ENCODE measurements at places on chromosomes 13 and 19.
A peak's percentile ranks its signal among the peaks of the same experiment; 100 is the strongest.

- peak; percentile 33 for DNase-seq
These were observed 88.0 kb downstream of the PCCA start for GRCh38 chr13:100176801-100177400.

DNA sequence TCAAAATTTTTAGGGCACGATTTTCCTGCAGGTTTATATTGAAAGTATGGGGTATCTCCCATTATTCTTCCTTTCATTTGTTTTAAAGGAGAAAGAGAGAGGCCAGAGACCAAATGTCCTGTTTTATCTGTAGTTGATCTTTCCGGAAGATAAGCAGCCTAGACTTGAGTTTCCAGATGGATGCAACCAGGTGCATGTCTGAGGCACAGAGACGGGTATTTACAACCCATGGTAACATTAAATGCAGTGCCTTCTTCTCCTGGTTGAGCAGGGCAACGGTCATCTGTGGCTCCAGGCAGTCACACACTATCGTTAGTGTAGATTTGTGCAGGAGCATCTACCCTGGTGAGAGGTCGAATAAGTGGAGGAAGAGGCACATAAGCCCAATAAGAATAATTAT is 1507.1 kb downstream of the UQCRFS1 start:
- no peak for DNase-seq

GRCh38 chr19:35702223-35703012 is 1.9 kb upstream of the ZBTB32 start:
- peak; percentile 91 for DNase-seq

GRCh38 chr13:105597573-105597972 is 937.9 kb downstream of the EFNB2 start:
- no peak for DNase-seq

- no peak for DNase-seq
These were observed 11.8 kb downstream of the MAST3 start for GRCh38 chr19:18109341-18109732.

DNA sequence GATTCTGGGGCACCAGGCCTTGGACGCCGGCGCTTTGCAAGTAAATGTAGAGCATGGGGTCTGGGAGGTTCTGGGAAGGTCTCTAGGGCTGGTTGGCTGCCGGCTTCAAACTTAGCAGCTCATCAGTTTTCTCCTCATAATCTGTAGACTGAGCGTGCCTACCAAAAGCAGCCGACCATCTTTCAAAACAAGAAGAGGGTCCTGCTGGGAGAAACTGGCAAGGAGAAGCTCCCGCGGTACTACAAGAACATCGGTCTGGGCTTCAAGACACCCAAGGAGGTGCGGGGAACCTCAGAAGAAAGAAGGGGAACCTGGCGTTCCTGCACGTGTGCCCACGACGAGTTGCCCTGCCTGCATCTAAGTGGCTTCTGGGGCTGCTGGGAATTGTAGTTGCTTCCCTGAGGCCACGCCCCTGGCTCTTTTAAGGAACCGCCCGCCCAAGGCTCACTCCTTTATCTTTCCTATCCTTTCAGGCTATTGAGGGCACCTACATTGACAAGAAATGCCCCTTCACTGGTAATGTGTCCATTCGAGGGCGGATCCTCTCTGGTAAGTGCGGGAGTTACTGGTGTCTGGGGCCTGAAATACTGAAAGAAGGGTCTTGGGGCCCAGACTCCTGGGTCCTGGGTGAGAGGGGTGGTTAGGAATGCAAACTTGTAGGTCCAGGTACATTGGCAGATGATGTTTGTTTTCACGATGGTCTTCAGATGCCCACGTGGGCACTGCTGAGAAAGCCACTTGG is 984 bp downstream of the RPS11 start:
- no peak for DNase-seq

- DNase-seq, result no peak
These were observed 600 bp upstream of the HMGB1 start for GRCh38 chr13:30466358-30466714.

- no peak for DNase-seq
These were observed 501.5 kb downstream of the DCT start for GRCh38 chr13:93977986-93978385.

- DNase-seq, result no peak
These were observed 57.2 kb downstream of the SPATA13 start for GRCh38 chr13:24217601-24218281.

- peak; percentile 81 for DNase-seq
These were observed 53.0 kb downstream of the SACS start for GRCh38 chr13:23380534-23380933.

DNA sequence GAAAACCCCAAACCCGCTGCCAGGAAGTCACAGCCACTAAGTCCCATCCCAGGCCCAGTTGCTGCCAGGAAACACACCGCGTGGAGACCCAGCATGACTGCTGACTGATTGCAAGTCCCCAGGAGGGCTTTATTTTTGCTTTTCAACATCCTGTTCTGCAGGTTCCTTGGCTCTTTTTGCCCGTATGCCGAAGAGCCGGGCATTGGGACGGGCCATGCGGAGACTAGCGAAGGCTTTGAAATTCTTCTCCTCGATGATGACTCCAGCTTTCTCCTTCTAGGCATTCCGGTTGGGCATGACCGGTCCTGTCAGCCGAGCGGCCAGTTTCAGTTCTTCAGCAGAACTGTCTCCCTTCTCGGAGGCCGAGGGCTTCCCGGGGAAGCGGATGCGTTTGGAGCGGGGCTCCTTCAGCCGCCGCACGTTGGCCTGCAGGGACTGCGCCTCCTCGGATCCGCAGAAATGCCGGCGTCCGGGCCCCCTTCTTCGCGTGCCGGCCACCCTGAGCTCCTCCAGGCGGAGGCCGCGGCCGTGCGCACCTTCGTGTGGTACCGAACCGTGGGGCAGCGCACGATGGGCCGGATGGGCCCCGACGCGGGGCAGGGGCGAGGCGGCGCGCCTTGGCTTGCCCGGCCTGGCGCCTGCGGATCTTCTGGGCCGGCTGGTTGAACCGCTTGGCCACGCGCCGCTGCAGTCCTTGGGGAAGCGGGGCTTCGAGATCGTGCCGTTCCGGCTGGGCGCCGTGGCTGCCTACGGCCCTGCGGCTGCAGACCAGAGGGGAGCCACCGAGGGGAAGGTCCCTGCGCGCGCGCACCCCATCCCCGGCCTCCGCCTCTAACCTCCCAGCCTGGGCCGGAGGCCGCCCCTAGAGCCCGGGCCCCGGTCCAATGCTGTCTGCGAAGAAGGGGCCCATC is 15.2 kb downstream of the ZSCAN5C start:
- no peak for DNase-seq

GRCh38 chr19:51375504-51376221 is 3.2 kb upstream of the NKG7 start:
- no peak for DNase-seq

DNA sequence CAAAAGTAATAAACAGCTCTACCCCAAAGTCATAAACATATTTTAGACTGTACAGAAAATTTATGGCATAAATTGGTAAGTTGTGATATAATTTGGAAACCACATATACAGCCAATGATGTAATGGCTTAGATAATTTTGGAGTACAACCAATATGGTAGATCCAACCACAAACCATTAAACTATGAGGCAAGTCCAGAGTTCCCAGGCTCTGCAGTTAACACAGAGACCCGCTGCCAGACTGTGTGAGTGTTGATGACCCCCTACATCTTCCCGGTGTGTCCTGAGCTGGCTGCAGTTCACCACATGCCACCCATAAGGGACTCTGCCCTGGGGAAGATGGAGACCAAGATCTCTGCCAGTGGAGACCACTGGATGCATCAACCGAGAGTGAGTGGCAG is 9.9 kb upstream of the SERPINE3 start:
- no peak for DNase-seq

GRCh38 chr13:46641274-46642081 is 88.5 kb downstream of the LRCH1 start:
- no peak for DNase-seq

DNA sequence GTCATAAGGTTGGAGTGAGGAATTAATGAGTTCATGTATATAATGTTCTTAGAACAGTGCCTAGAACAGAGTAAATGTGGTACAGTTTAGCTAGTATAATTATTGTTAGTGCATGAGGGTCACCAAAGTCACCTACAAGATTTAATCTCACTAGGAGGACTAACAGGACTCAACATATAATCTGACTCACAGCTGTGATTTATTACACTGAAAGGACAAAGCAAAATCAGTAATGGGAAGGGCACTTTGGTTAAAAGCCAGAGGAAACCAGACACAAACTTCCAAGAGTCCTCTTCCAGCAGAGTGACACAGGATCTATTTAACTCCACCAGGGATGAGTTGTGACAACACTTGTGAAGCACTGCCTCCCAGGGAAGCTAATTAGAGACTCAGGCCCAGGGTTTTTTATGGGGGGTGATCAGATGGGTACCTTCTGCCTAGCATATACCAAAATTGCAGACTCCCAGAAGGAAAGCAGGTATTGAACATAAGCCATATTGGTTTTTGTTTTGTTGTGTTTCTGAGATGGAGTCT is 341.2 kb upstream of the DACH1 start:
- no peak for DNase-seq

GRCh38 chr13:42707586-42707985 is 73.8 kb upstream of the FAM216B start:
- no peak for DNase-seq

DNA sequence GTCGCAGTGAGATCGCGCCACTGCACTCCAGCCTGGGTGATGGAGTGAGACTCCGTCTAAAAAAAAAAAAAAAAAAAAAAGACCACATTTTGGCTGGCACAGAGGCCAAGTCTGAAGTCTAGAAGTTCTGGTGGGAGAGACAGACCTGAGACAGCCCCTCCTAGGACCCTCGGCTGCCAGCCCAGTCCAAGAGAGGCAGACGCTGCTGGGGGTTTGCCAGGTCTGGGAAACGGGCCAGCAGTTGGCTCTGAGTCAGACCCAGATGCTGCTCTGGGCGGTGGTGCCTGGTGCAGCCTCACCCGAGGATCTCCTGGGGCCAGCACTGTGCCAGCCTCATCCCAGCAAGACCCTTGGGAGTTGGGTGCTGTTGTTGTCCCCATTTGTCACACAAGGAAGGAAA is 5.8 kb downstream of the FCHO1 start:
- no peak for DNase-seq

GRCh38 chr19:42251572-42252358 is 3.2 kb downstream of the ERF start:
- DNase-seq, result no peak

GRCh38 chr13:99429670-99430069 is 71.6 kb upstream of the TM9SF2 start:
- DNase-seq, result no peak

DNA sequence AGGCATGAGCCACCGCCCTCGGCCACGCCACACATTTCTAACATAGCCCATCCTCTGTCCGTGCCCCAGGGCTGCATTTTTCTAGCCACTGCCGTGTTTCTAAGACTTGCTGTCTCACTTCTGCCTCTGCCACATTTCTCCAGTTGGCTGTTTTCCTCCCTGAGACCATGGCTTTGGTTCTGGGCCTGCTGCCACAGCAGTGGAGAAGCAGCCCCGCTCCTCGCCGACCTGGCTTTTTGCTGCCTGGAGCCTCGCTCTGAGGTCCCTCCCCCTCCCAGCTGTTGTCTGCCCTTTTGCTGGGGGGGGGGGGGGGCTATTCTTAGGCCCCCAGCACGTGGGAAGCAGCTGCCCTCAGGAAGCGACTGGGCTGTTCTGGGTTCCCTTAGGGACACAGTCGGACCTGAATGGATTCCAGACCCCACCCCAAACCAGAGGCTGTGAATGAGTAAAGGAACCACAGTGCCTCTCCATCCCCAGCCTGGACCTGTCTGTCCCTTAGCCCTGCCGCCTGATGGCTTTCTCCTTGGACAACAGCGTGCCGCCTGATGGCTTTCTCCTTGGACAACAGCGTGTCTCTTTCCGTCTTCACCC is 3.3 kb downstream of the GYS1 start:
- DNase-seq, result no peak

DNA sequence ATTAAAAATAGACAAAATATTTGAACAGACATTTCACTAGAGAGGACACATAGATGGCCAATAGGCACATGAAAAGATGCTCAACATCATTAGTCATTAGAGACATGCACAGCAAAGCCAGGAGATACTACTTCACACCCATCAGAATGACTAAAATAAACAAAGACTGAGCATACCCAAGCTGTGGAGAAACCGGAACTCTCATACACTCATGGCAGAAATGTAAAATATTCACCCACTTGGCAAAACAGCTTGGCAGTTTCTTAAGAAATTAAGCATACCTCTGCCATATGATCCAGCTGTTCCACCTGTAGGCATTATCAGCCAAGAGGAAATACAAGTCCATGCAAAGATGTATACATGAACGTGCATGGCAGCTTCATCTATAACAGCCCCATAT is 213.4 kb downstream of the TSHZ3 start:
- no peak for DNase-seq

GRCh38 chr19:46714444-46715106 is 2.3 kb downstream of the PRKD2 start:
- no peak for DNase-seq

- no peak for DNase-seq
These were observed 201.9 kb upstream of the SOX1 start for GRCh38 chr13:111865046-111865445.

DNA sequence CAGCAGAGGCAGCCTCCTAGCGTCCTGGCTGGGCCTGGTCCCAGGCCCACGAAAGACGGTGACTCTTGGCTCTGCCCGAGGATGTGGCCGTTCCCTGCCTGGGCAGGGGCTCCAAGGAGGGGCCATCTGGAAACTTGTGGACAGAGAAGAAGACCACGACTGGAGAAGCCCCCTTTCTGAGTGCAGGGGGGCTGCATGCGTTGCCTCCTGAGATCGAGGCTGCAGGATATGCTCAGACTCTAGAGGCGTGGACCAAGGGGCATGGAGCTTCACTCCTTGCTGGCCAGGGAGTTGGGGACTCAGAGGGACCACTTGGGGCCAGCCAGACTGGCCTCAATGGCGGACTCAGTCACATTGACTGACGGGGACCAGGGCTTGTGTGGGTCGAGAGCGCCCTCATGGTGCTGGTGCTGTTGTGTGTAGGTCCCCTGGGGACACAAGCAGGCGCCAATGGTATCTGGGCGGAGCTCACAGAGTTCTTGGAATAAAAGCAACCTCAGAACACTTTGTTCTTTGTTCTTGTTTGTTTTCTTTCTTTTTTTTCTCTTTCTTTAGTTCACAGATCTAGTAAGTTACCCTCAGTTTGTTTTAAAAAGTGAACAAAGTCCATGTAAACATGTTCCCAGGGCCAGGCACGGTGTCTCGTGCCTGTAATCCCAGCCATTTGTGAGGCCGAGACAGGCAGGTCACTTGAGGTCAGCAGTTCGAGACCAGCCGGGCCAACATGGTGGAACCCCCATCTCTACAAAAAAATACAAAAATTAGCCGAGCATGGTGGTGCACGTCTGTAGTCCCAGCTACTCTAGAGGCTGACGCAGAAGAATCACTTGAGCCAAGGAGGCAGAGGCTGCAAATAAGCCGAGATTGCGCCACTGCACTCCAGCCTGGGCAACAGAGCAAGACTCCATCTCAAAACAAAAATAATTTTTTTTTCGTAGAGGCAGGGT is 10.2 kb downstream of the ANGPTL4 start:
- no peak for DNase-seq

DNA sequence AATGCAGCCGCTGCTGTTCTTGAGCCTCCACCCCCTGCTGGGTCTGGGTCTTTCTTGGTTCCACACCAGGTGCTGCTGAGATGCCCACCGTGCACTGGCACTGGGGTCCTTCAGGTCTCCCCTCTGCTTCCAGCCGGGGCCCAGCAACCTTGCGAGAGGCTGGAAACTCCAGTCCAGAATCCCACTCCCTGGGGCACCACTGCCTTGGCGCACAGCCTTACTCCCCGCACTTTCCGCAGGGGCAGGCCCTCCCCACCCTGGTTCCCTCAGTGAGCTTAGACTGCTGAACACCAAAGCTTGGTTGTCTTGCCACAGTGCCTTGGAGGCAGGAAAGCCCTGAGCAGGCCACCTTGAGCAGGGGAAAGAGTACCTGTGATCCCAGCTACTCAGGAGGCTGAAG is 60.0 kb downstream of the ANKRD10 start:
- no peak for DNase-seq

GRCh38 chr19:47074621-47075020 is 26.2 kb upstream of the TMEM160 start:
- DNase-seq, result no peak
